Activated naive CD8-positive, alpha-beta T cell treated with anti-CD3 and anti-CD28 coated beads, Interleukin-2, amount 50 U/mL, for 16 hours (primary cell): ENCODE measurements at places on chromosomes 7 and 10.

- no peak for DNase-seq
These were observed 5.7 kb upstream of the CXCL12 start for GRCh38 chr10:44390585-44391072.

DNA sequence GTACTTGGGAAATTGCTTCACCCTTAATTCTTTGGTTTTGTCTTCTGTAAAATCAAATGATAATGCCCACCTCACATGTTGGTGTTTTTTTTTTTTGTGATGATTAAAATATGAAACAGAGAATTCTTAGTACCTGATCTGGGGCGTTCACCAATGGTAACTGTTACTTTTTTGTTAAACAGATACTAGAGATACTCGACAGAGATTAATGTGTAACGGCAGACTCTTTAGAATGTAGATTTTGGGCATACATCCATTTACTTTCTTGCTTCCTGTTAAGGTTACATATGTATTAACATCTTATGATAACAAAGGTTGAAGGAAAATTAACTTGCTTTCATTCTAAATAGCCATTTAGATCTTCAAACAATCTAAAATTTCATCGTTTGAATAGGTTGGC is 23.3 kb downstream of the PLXDC2 start:
- no peak for DNase-seq

- DNase-seq = no peak
These were observed 77.5 kb upstream of the INSIG1 start for GRCh38 chr7:155219947-155220769.

GRCh38 chr10:123674741-123675140 is 8.6 kb downstream of the GPR26 start:
- no peak for DNase-seq
